Naive thymus-derived CD4-positive, alpha-beta T cell (primary cell): ENCODE measurements at places on chromosomes 3 and 15. TPM values are rescaled to one million over a fixed set of nuclear protein-coding genes. Genes with fewer than 3 reads are reported as not detected.

The ITPKA gene
- total RNA-seq: 0.20 TPM

The KLHL40 gene
- total RNA-seq: not detected

The STT3B gene
- total RNA-seq: 136 TPM

The POTEB gene
- total RNA-seq: not detected

The ZPLD1 gene
- total RNA-seq: not detected

The CHRM5 gene
- not detected for total RNA-seq

The TMEM62 gene
- total RNA-seq: 17.7 TPM

The ETV5 gene
- total RNA-seq: 1.3 TPM

The IP6K1 gene
- 57.0 TPM for total RNA-seq

The ARID3B gene
- total RNA-seq: 38.9 TPM

The PATL2 gene
- 80.7 TPM for total RNA-seq

The DAPK2 gene
- total RNA-seq: not detected

The NR2C2 gene
- total RNA-seq: 96.3 TPM

- no peak for DNase-seq
These were observed 75.9 kb downstream of the SCN5A start for GRCh38 chr3:38573556-38573955.

GRCh38 chr15:100032358-100033085 is 299.3 kb upstream of the LYSMD4 start:
- no peak for DNase-seq

GRCh38 chr15:47473832-47474231 is 243.5 kb upstream of the SEMA6D start:
- no peak for DNase-seq

- no peak for DNase-seq
These were observed 94.9 kb downstream of the AKAP13 start for GRCh38 chr15:85475317-85475701.

- no peak for DNase-seq
These were observed 51.5 kb downstream of the C3orf20 start for GRCh38 chr3:14726441-14726780.

GRCh38 chr3:119145128-119145499 is 851 bp upstream of the TEX55 start:
- DNase-seq: no peak

DNA sequence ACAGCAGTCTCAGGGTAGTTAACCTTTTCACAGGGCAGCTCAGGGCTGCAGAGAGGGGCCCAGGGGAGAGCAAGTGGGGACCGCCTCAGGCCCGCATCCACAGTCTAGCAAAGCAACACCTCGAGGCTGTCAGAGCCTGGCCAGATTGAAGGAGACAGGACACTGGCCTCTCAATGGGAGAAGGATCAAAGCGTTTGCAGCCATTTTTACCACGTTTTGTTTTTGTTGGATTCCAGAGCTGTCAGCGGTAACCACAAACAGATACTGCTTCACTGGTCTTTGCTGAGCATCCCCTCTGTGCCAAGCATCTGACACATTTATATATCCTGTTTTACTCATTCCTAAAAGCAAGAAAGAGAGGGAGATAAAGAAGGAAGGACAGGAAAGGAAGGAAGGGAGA is 153.8 kb downstream of the SHQ1 start:
- no peak for DNase-seq

DNA sequence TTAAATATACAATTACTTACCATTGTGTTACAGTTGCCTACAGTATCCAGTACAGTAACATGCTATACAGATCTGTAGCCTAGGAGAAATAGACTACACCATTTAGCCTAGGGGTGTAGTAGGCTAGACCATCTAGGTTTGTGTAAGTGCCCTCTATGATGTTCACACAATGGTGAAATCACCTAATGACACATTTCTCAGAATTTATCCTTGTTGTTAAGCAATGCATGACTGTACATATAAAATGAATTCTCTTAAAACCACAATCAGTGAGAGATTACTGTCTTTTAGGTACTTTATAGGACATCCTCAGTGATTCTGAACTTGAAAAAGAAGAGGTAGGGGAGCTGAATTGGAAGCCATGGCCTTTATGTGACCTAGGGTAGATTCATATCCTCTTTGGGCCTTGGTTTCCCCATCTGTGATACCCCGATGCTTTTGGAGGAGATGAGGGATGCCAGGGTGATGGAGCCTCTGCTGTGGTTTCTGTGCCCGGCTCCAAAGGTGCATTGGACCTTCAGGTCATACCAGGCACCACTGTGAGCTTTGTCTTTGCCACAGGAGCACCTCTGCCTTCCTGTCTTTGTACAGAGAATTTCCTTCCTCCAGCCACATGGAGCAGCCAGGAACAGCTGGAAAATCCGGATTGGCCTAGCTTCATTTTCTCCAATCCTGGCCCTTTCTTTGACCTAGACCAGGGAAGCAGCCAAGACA is 51.9 kb upstream of the FLNB start:
- no peak for DNase-seq

GRCh38 chr15:25717127-25717456 is 146.0 kb downstream of the ATP10A start:
- DNase-seq: no peak

DNA sequence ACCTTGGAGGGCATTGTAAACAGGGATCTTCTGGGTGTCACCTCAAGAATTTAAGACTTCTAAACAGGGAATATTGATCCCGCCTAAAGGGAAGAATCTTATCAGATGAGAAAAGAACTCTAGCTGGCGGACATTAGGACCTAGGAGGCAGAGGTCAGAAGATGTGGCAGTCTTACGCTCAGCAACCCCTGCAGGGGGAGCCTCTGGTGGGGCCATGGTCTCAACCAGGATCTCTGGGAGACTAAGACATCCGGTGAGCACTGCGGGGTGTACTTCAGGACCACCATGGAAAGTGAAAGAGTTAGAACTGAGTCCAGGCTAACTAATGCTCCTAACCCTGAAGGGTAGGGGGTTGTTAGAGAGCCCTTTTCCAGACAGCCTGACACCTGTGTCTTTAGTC is 295.2 kb downstream of the VGLL3 start:
- DNase-seq: no peak

DNA sequence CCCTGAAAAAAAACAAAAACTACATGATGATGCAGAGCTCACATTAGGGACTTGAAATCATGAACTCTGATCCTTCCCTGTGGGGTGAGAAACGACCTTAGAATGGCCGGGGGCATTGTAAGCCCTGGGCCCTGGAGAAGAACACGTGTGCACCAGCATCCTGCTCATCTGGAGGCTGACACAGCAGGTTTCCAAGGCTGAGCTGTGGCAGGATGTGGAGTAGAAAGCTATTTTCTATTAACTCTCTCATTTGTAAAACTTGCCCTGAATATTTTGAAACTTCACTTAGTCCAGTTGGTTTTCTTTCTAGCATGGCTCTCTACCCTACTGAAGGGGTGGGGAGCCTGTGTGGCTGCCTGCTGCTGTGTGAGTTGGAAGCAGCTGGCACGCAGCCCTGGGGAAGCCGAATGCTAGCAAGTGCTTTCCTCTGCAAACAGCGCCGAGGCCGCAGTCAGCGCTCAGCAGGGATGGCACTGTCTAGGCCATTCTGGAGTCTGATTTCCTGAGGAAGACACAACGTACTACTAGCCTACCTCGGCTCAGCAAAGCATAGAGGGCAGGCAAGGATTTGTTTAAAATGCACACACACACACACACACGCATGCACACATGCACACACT is 58.0 kb downstream of the GABRG3 start:
- no peak for DNase-seq

DNA sequence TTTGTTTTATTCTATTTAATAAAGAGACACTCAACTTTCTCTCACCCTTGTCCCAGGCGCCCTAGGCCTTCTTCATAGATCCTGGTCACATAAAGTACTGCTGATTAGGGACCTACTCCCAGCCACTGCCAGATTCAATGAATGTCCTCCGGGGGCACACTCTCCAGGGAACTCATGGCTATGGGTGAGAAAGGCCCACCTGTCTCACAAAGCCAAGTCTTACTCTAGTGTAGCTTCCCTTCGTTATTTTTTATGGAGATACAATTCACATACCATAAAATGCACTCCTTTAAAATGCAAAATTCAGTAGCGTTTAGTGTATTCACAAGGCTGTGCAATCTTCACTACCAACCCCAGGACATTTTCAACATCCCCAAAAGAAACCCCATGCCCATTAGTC is 87.8 kb downstream of the ADCY5 start:
- no peak for DNase-seq

DNA sequence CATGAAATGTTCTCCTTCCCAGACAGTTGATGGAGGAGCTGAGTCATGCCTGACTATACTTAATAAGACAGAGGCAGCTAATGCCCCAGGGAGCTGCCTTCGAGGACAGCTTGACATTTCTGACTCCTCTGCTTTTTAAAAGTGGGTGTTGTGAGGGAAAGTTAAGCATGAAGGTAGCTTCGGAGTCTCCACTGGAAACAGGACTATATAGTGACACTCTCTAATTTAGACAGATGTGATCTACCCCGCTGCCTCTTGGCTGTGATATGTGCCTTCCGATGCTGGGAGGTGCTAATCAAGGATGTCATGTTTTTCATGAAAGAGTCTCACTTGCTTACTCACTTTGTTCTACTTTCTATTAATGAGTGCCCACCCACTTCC is 72.7 kb downstream of the IL1RAP start:
- DNase-seq: peak; percentile 4
